ENCODE measurements at places on chromosomes 1 and 21.

DNA sequence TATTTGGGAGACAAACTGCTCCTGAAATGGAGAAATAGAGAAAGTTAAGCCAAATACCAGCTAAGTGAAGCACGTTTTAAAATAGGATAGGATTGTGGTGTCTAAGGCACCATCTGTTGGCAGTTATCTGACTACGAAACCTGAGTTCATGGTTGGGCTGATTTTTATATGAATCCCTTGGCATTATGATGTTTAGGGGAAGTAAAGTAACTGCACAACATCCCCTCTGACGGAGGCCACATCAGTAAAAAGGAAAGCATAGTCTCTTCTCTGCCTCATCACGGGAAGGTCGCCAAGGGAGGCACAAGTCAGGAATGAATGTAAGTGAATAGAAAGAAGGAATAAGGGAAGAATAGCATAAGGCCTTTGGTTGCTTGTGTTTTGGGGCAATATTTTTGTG lies 128.0 kb downstream of the PRRX1 start:
- DNase-seq, result no peak

DNA sequence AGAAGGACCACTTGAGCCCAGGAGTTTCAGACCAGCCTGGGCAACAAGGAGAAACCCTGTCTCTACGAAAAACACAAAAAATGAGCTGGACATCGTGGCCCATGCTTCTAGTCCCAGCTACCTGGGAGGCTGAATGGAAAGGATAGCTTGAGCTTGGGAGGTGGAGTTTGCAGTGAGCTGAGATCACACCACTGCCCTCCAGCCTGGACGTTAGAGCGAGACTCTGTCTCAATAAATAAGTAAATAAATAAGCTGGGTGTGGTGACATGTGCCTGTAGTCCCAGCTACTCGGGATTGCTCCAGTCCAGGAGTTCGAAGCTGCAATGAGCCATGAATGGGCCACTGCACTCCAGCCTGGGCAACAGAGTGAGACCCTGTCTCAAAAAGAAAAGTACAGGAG lies 3.6 kb downstream of the AKR1A1 start:
- DNase-seq, result no peak

DNA sequence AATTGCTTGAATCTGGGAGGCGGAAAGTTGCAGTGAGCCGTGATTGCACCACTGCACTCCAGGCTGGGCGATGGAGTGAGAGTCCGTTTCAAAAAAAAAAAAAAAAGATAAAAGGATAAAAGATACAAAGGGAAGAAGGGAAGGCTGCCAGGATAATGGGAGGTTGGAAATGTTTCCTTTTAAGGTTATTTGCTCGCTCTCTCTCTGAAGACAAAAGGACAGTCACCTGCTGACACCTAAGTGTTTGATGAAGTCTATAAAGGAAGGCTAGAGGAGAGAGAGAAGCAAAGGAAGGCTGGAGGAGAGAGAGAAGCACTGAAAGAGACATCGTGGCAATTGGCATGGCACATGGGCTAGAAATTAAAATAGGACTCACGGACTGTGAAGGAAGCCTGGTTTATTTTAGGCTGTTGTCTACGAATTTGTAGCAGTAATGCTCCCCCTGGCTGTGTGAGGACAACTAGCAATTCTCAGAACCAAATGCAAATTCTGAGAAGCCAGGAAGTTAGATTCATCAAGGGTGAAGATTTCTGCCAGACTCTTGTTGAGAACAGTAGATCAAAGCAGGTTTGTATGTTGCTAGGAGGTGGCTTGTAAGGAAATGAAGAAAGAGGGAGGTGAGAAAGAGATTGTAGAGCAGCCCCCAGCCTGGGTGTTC lies 154.2 kb downstream of the ZP4 start:
- no peak for DNase-seq

- DNase-seq, result no peak
Measured at GRCh38 chr1:63487336-63488065, 35.5 kb downstream of the ITGB3BP start.

DNA sequence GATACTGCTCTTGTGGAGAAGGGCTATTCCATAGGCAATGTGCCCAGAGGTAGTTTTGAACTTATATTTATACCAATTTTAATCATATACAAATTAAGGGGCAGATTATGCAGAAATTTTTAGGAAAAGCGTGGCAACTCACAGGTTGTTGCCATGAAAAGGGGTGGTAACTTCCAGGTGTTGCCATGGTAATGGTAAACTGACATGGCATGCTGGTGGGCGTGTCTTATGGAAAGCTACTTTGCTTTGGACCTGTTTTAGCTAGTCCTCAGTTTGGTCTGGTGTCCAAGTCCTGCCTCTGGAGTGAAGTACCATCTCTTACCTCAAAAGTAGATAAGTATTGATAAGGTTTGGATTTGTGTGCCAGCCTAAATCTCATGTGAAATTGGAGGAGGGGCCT lies 7.9 kb upstream of the IL23R start:
- DNase-seq, result no peak

GRCh38 chr1:89896105-89896942 lies 75.5 kb downstream of the LRRC8D start:
- DNase-seq, result no peak

GRCh38 chr1:212860713-212861581 lies 2.9 kb downstream of the FLVCR1 start:
- DNase-seq, result no peak

GRCh38 chr1:29499104-29499650 lies 262.9 kb downstream of the PTPRU start:
- no peak for DNase-seq

GRCh38 chr1:196723325-196724185 lies 51.1 kb upstream of the CFHR3 start:
- DNase-seq, result peak; percentile 10

DNA sequence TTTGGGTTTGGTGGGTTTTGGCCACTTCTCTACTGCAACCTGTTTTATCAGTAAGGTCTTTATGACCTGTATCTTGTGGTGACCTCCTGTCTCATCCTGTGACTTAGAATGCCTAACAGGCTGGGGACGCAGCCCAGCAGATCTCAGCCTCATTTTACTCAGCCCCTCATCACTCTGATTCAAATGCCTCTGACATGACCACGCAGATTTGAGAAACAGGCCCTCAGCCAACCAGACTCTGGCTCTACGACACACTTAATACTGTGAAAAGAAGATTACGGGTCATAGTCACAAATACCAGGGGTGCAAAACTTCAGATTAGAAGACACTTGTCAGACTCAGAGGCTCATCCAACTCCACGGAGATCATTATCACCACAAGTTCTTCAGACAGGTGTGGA lies 28.3 kb upstream of the KIF26B start:
- no peak for DNase-seq

GRCh38 chr1:42788021-42788420 lies 3.2 kb downstream of the TMEM269 start:
- no peak for DNase-seq

GRCh38 chr1:17725084-17725719 lies 29.9 kb upstream of the ACTL8 start:
- no peak for DNase-seq

GRCh38 chr1:46065405-46065804 lies 67.0 kb downstream of the PIK3R3 start:
- no peak for DNase-seq

GRCh38 chr1:44249543-44249942 lies 36.3 kb downstream of the DMAP1 start:
- DNase-seq, result no peak

- no peak for DNase-seq
Measured at GRCh38 chr1:54350360-54350759, 55.8 kb downstream of the SSBP3 start.

DNA sequence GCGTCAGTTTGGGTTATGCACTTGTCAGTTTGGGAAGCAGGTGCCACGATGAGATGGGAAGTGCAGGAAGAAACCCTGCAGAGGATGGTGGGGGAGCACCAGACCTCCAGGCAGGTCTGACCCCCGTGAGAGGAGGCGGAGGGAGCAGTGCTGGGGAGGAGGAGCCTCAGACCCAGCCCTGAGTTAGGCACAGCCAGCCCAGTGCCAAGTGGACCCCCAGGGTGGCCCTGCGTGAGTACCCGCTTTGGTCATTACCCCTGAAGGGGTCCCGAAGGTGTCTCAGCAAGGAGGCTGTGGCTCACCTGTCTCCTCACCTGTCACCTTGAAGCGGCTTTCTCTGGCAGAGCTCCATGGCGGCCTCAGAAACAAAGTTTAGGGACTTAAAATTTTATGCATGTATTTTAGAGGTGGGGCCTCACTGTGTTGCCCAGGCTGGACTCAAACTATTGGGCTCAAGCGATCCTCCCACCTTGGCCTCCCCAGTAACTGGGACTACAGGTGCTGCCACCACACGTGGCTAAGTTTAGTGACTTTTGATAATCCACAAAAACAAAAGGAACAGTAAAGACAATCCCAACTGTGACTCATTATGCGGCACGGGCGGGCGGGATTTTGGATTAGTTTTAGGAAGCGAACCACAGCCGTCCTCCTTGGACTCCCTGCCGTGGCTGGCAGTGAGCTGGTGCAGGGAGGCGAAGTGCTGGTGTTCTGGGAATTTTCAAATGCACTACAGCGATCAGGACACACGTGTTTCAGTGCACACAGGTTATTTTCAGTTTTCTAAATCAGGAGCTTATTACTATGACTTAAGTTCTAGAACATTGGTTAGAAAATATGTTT lies 4.7 kb downstream of the AGPAT3 start:
- DNase-seq, result no peak

- no peak for DNase-seq
Measured at GRCh38 chr1:201639391-201639790, 100.5 kb downstream of the NAV1 start.

DNA sequence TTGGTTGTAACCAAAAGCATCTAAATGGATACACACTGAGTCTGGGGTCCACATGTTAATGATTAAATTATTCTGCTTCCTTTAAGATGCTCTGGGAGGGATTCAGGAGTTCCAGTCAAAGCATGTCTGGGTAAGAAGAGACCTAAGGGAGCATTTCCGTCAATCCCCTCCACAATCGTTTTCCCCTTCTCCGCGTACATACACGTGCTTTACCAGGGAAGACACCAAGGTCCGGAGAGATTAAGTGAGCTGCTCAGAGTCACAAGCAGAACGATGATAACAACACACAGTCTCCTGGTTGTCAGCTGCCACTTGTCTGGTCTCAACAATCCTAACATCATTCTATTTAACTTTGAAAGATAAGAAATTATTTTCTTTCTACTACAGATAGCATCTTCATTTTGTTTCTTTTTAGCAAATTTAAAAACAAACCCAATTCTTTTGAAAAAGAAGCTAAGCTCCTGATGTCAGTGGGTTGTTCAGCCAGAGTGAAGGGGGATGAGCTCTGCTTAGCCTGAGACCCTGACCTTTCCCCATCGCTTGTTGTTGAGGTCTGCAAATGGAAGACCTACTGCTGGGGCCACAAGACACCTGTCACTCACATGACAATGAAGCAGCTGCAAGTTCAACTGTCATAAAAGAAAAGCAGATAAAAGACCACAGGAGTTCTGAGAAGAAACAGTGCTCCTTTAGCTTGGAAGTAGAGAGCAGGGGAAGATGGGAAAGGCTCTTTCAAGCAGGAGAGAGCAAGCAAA lies 4.5 kb downstream of the PAFAH2 start:
- no peak for DNase-seq

GRCh38 chr1:203381151-203381751 lies 30.3 kb upstream of the FMOD start:
- peak; percentile 70 for DNase-seq

GRCh38 chr1:156941675-156942074 lies 21.2 kb downstream of the LRRC71 start:
- no peak for DNase-seq

GRCh38 chr1:209062081-209062620 lies 521.4 kb upstream of the CAMK1G start:
- DNase-seq, result no peak

GRCh38 chr1:42970143-42970542 lies 11.5 kb upstream of the SLC2A1 start:
- DNase-seq, result no peak

- no peak for DNase-seq
Measured at GRCh38 chr1:91730801-91731732, 154.9 kb downstream of the TGFBR3 start.

DNA sequence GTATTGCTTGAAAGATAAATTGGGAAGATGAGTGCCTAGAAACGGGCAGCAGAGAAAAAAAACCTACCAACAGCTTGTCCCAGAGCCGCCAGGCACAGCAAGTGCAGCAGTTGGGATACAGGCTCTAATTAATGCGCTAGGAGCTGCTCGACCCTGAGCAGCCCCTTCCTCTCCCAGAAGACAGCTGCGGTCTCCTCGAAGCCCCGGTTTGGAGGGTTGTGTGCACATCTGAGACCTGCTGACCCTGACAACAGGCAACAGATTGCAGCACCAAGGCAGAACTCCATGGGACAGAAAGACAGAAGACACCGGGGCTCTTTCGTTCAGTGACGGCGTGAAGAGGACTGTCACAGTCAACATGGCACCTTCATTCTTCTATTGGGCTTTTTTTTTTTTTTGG lies 101.4 kb downstream of the TSEN15 start:
- DNase-seq, result no peak

DNA sequence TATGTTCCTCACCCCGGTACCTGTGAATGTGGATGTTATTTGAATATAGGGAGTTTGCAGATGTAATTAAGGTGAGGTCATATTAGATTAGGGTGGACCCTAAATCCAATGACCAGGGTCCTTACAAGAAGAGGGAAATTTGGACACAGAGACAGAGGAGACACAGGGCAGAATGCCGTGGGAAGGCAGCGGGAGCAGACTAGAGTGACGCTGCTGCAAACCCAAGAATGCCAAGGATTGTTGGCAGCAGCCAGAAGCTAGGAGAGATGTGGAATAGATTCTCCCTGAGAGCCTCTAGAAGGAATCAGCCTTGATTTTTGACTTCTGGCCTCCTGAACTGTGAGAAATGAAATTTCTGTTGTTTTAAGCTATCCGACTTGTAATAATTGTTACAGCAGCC lies 53.6 kb downstream of the SPATA46 start:
- DNase-seq, result no peak

- no peak for DNase-seq
Measured at GRCh38 chr21:44552136-44552535, 831 bp upstream of the KRTAP10-2 start.

GRCh38 chr1:230814949-230815692 lies 53.2 kb downstream of the C1orf198 start:
- DNase-seq, result no peak

DNA sequence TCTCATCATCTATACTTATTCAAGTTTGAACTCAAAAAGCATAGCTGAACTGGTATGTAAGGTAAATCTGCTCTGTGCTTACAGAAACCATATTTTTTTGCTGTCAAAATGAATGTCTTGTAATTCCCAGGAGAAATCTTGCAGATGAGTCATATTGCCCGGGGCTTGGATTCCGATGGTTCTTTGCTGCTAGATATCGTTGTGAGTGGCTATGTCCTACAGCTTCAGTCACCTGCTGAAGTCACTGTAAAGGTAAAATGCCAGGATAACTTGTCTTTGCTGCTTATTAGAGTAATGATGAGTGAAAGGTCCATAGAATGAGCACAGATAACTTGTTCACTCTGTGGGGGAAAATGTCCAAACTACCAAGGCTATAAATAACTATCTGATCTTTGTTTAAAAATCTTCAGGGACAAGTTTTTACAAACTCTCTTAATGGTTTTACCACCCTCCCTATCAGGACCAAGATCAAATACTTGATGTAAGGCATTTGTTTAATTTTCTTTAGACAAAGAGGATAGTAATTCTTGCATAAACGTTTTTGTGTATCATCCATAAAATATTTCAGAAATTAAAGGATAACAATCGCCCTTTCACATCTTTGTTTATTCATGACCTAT lies 222.3 kb downstream of the TPR start:
- no peak for DNase-seq

Data from germinal center (tissue), 1 donor.